Thoracic aorta (tissue), 2 donors: ENCODE measurements at places on chromosomes 3 and 15. TPM values are rescaled to one million over a fixed set of nuclear protein-coding genes. Genes with fewer than 3 reads are reported as not detected.

- H3K27me3 ChIP-seq: no peaks in the 10 kb centered on the region
- DNase-seq: no peak
Measured at GRCh38 chr15:60535743-60536142, 56.8 kb upstream of the ICE2 start.

DNA sequence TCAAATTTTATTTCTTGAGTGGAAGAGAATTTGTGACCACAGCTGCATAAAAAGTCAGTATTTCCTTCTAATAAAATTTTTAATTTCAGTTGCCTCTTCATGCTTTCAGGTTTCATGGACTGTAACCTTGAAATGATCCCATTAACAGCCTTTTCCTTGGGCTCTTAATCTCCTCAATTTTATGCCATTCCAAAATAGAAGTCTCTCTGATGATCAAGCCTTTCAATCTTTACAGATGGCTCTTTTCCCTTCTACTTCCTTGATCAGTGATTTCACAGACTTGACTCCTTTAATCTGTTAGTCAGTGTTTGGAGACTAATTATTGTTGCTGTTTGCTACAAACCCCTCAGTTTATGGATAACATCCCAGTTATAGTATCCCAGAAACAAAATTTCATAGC lies 11.9 kb downstream of the TSC22D2 start:
- peaks cover 85% of the 10 kb centered on the region for H3K4me1 ChIP-seq
- H3K4me3 ChIP-seq: no peak overlapping the region
- H3K27me3 ChIP-seq: no peaks in the 10 kb centered on the region
- H3K36me3 ChIP-seq: no peaks in the 10 kb centered on the region
- no peak overlapping the region for H3K27ac ChIP-seq

GRCh38 chr3:140250010-140250855 lies 315.2 kb downstream of the CLSTN2 start:
- H3K36me3 ChIP-seq: no peaks in the 10 kb centered on the region
- H3K27me3 ChIP-seq: no peaks in the 10 kb centered on the region
- DNase-seq: no peak
- no peak overlapping the region for H3K4me3 ChIP-seq
- H3K4me1 ChIP-seq: peaks cover 9% of the 10 kb centered on the region

- no peak for DNase-seq
- no peak overlapping the region for H3K4me3 ChIP-seq
- no peaks in the 10 kb centered on the region for H3K4me1 ChIP-seq
- no peak overlapping the region for H3K27ac ChIP-seq
Measured at GRCh38 chr3:173685456-173685855, 287.9 kb downstream of the NLGN1 start.

The PRKAR2A gene
- 69.5 TPM for total RNA-seq

- no peak overlapping the region for H3K4me3 ChIP-seq
- H3K27ac ChIP-seq: no peak overlapping the region
- no peak for DNase-seq
- peaks cover 19% of the 10 kb centered on the region for H3K36me3 ChIP-seq
- no peaks in the 10 kb centered on the region for H3K4me1 ChIP-seq
Measured at GRCh38 chr3:65381496-65382010, 657.2 kb downstream of the MAGI1 start.
